T-helper 22 cell (primary cell): ENCODE measurements at places on chromosomes 7 and 10.

- no peak for DNase-seq
These were observed 188.4 kb downstream of the PPP1R3A start for GRCh38 chr7:113730309-113730955.

- DNase-seq: no peak
These were observed 32.8 kb downstream of the KCNH2 start for GRCh38 chr7:150945171-150945852.

DNA sequence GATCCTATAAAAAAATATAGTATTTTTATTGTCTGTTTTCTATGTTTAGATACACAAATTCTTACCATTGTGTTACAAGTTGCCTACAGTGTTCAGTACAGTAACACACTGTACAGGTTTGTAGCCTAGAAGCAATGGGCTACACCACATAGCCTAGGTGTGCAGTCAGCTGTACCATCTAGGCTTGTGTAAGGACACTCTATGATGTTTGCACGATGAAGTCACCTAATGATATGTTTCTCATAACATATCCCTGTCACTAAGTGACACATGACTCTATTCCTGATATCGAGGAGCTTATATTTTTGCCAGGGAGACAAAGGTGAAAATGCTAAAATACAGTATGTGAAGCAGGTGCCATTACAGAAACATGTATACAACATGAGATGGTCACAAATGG is 18.6 kb downstream of the ZNF25 start:
- no peak for DNase-seq

DNA sequence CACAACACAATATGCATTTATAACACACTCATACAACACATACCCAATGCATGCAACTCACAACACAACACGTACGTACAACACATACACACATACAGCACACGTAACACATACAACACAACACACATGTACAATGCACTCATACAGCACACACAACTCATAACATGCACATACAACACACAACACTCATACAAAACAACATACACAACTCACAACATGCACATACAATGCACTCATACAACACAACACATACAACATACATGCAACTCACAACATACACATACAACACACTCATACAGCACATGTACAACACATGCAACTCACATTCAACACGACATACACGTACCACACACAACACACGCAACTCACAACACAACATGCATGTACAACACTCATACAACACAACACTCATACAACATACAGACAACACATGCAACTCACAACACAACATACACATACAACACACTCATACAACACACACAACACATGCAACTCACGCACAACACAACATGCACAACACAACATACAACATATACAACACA is 21.8 kb downstream of the DIP2C start:
- no peak for DNase-seq

DNA sequence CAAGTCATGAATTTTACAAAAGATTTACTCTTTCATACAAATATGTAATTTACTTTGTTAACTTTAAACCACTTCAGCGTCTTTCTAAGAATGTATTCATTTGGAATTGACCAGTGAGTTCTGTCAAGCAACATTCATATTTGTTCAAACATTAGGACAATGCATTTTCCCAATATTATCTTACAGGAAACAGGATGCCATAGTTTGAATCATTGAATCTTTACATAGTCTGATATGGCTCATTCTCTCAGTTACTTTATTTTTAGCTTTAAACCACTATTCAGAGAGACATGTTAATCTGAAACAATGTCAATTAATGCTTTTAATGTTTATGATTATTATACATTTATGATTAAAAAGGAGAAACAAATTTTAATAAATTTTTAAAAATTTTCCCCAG is 21.1 kb upstream of the MEOX2 start:
- DNase-seq: no peak

- DNase-seq: no peak
These were observed 39.1 kb downstream of the SCRN1 start for GRCh38 chr7:29950480-29950879.

DNA sequence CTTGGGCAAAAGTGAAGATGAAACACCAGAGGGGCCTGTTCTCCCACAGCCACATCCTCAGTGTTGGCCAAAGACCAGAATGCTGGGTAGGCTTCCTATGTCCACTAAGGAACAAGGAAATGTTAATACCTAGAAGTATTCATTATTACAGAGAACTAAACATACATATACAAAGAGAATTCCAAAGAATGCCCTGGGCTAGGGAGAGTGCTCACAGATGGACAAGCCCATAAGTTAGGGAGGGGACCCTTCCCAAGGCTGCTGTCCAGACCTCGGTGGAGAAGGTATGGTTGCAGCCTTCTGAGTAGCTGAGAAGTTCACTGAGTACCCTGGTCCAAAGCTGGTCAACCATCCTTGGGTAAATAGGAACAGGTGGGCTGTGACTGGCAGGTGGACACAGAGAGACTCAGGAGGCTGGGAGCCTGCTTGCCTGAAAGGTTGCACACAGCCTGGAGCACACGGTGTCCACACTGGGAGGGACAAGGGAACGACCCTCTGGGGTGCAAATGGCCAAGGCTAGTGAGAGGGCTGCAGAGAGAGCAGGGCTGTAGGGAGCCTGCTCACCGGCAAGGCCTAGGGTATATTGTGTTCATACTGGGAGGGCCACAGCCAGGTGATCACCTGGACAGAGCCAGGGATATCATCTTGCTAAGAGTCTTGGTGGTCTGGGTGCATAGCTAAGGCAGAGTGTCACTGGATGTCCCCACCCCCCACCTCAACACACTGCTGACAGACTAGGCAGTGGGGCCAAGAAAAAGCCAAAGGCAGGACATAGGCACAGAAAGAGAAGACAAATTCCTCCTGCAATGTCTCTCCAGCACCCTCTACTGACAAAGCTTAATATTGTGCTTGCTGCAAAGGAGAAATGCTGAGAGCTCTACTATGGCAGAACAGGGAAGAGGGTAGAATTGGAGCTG is 40.3 kb downstream of the CPVL start:
- DNase-seq: no peak

- no peak for DNase-seq
These were observed 67.2 kb upstream of the POT1 start for GRCh38 chr7:124996778-124997177.

- no peak for DNase-seq
These were observed 29.8 kb downstream of the TES start for GRCh38 chr7:116240024-116240668.

DNA sequence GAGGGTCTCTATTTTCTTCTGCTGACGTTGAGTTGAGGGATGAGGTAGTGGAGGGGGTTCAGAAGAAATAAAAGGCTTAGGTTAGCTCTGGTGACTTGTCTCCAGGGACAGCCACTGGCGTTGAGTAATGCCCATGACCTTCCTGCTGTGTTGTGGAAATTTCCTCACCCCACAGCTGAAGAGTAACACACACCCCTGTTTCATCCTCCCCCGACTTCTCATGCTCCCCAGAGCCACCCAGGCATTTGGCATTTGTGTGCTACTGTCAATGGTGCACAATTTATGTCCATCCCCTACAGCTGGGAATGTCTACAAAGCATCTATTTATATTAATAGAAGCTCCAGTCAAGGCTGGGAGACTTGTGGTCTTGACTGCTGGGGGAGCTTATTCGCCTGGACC is 4.7 kb upstream of the TMEM72 start:
- no peak for DNase-seq

- DNase-seq: no peak
These were observed 52.4 kb upstream of the PFKP start for GRCh38 chr10:3014968-3015367.

- no peak for DNase-seq
These were observed 55.6 kb upstream of the BET1 start for GRCh38 chr7:94059746-94060145.

GRCh38 chr7:51082096-51082840 is 234.3 kb downstream of the COBL start:
- DNase-seq: no peak

DNA sequence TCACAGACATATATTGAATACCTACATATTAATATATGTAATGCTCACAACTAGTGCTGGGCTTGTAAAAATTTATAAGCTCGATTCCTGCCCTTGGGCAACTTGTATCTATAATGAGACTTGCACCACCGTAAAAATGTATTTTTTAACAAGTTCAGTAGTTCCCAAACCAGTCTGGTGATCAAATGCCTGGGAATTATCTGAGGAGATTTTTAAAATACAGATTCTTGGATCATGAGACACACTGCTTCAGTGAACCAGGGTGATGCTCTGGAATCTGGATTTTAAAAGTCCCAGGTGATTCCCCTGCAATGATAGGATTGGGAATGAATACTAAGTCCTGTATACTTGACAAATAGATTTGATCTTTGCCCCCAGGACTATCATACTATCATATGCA is 4.3 kb upstream of the MICU1 start:
- no peak for DNase-seq

DNA sequence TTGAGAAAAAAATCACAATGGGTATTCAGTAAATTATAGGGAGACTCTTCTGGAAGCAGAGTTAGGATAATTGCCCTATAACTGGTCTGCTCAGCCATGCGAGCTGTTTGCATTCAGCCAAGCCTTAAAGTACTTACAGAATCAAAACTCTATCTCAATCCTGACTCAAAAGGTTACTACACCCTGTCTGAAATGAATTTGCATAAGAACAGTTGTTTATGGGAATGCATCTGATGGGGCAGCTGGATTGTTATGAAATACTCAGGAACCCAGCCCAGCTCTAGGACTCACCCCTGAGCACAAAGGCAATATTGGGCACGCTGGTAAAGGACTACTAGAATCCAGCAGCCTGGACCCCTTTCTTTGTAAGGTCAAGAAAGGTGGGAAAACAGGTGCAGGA is 38.8 kb downstream of the AKR1B15 start:
- DNase-seq: no peak

DNA sequence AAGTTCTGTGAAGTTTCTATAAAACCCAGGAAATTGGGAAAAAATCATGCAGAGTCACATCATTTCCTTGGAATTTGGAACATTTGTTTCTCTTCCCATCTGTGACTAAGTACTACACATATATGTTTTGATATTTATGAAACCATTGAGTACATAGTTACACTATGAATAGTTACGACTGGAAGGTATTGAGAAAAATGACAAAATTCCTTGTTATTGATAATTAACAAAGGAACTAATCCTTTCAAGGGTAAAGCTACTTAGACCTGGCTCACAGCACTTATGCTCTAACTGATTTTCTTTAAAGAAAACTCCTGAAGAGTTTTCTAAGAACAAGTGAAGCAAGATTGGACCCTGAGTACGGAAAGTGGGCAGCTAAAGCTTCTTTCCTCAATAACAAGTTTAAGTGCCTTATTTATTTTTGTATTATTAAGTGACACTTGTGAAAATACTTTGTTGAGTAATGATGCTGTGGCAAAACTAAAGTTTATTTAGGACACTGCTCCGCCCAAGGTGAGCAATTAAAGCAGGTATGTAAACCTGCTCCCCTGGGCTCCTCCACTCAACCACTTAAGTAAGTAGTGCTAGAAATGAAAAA is 12.0 kb upstream of the GLCCI1 start:
- DNase-seq: no peak

DNA sequence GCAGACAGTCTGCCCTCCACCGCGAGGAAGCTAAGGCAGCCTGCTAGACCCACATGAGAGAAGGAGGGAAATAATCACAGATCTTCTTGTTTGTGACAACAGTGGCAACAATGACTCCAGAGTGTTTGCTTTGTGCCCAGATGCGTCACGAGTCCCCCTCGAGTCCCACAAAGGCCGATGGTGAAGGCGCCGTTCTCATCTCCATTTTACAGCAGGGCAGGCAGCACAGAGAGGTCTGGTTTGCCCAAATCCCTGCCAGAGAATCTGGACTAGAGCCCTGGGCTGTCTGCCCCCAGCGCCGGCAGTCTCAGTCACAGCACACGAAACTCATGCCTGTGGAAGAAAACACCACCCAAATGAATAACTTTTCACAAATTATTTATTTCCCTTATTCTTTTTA is 38.1 kb downstream of the KIAA1549 start:
- DNase-seq: no peak

DNA sequence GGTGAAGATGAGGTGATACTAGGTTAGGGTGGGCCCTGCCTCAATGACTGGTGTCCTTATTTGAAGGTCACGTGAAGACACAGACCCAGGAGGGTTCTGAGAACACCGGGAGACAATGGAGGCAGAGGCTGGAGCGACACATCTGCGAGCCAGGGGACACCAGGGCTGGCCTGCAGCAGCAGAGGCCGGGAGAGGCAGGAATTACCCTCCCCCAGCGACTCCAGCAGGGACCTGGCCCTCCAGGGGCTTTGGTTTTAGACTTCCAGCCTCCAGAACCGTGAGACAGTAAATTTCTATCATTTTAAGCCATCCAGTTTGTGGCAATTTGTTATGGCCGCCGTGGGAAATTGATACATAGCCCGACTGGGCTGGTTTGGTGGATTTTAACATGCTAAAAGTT is 152.2 kb downstream of the DNAJB6 start:
- no peak for DNase-seq

DNA sequence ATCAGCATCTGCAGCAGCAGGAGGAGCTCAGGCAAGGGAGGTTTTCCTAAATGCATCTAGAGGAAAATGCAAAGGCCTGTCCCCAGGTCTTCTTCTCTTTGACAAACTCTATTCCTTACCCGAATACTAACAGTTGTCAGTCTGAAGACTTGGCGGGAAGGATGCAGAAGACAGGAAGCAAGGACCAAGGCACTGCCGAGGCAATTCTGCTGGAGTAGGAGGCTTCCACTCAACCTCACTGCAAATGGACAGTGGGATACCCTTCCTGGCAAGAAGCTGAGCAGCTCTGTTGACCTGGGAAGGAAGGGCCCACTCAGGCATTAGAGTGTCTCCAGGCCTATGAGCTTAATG is 373.0 kb downstream of the CCSER2 start:
- DNase-seq: no peak

DNA sequence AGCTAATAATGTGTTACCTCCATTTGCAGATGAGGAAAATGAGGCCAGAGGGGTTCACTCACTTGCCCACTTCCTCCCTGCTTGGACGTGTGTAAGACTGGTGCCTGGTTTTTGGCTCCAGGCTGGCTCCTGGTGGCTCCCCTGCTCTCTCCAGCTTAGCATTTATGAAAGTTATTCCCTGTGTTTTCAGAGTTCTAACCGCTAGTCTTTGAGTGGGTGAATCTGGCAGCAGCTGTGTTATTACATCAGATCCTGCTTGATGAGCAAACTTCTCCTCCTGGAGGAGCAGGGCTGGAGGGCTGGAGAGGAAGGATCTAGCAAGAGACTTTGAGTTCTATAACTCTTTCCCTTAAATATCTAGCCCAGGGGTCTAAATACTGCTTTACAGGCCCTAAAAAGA is 80.9 kb upstream of the AGBL3 start:
- DNase-seq: no peak

GRCh38 chr7:151143261-151144015 is 24.1 kb downstream of the GBX1 start:
- DNase-seq: no peak
